ENCODE measurements at places on chromosomes 5 and 9. TPM values are rescaled to one million over a fixed set of nuclear protein-coding genes. Genes with fewer than 3 reads are reported as not detected.

The UBQLN1 gene
- 122 TPM for total RNA-seq

GRCh38 chr9:100222674-100223073, 123.6 kb downstream of the INVS start:
- H3K27ac ChIP-seq = no peak overlapping the region
- peaks cover 28% of the 10 kb centered on the region for H3K36me3 ChIP-seq
- H3K4me3 ChIP-seq = no peak overlapping the region
- H3K27me3 ChIP-seq = no peaks in the 10 kb centered on the region
- DNase-seq = no peak
- H3K4me1 ChIP-seq = no peaks in the 10 kb centered on the region

GRCh38 chr5:60232036-60232795, 338.7 kb upstream of the PDE4D start:
- no peaks in the 10 kb centered on the region for H3K27me3 ChIP-seq
- no peak for DNase-seq
- H3K4me3 ChIP-seq = no peak overlapping the region
- H3K4me1 ChIP-seq = no peaks in the 10 kb centered on the region
- no peak overlapping the region for H3K27ac ChIP-seq

DNA sequence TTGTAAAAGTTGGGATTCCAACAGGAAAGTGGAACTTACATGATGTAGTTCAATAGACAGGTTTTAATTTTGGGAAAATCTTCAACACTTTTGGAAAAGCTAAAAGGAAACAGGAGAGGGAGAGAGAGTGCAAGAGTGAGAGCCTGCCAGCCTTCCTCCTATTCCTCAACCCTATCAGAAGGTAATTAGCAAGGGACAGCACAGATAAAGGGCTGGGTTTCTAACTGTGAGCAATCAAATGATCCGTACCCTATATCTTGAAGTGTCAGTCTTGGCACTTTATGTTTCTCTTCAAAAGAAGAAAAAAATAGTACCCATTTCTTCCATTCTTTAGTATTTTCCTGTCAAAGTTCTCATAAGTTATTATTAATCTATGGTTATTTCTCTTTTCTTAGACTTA, 79.4 kb downstream of the FER start:
- DNase-seq = no peak
- H3K27ac ChIP-seq = no peak overlapping the region
- peaks cover 3% of the 10 kb centered on the region for H3K36me3 ChIP-seq
- H3K4me3 ChIP-seq = no peak overlapping the region
